CD4-positive, alpha-beta T cell (primary cell): ENCODE measurements at places on chromosomes 5 and 9. TPM values are rescaled to one million over a fixed set of nuclear protein-coding genes. Genes with fewer than 3 reads are reported as not detected.

SLIT3 gene
- total RNA-seq: not detected

SLC28A3 gene
- total RNA-seq: not detected

C9orf50 gene
- total RNA-seq: not detected

XRCC4 gene
- 1.8 TPM for total RNA-seq

SAP30L gene
- 32.2 TPM for total RNA-seq

WNK2 gene
- total RNA-seq: 0.19 TPM

PKD2L2 gene
- not detected for total RNA-seq

GALNT12 gene
- total RNA-seq: 11.5 TPM

PLCXD3 gene
- not detected for total RNA-seq

DNA sequence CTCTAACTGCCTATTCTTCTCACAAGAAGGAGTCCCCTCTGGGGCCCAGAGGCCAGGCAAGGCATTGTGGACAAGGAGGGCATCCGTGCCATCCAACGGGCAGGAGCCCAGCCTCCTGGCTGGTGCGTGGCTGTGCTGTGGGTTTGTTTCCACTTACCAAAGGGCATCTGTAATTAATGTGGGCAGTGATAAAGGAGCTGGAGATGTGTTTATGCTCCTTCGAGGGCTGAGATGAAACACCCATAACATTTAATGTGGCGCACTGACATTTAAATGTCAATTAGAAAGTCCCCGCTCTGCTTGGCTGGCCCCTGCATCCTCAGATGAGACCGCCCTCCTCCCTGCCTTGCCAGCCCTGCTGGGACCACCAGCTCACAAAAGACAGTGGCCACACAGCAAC is 57.1 kb downstream of the KCNIP1 start:
- H3K4me3 ChIP-seq: no peak overlapping the region
- no peak overlapping the region for H3K27ac ChIP-seq
- H3K36me3 ChIP-seq: no peaks in the 10 kb centered on the region
- no peaks in the 10 kb centered on the region for H3K4me1 ChIP-seq

- no peaks in the 10 kb centered on the region for H3K4me1 ChIP-seq
- no peak overlapping the region for H3K27ac ChIP-seq
- H3K36me3 ChIP-seq: peaks cover 59% of the 10 kb centered on the region
- no peak overlapping the region for H3K4me3 ChIP-seq
These were observed 38.8 kb downstream of the NFX1 start for GRCh38 chr9:33329117-33329563.

GRCh38 chr5:158736150-158736870 is 363.4 kb downstream of the EBF1 start:
- H3K4me3 ChIP-seq: no peak overlapping the region
- no peaks in the 10 kb centered on the region for H3K4me1 ChIP-seq
- DNase-seq: no peak

GRCh38 chr9:83355024-83355444 is 183.2 kb downstream of the FRMD3 start:
- H3K4me1 ChIP-seq: no peaks in the 10 kb centered on the region
- H3K4me3 ChIP-seq: no peak overlapping the region
- DNase-seq: no peak
- no peaks in the 10 kb centered on the region for H3K36me3 ChIP-seq
- H3K27me3 ChIP-seq: no peaks in the 10 kb centered on the region

- peaks cover 46% of the 10 kb centered on the region for H3K27me3 ChIP-seq
- no peak overlapping the region for H3K4me3 ChIP-seq
- no peak for DNase-seq
- peaks cover 12% of the 10 kb centered on the region for H3K4me1 ChIP-seq
- no peak overlapping the region for H3K27ac ChIP-seq
- no peaks in the 10 kb centered on the region for H3K36me3 ChIP-seq
These were observed 1.5 kb upstream of the SEMA5A start for GRCh38 chr5:9547122-9547947.

DNA sequence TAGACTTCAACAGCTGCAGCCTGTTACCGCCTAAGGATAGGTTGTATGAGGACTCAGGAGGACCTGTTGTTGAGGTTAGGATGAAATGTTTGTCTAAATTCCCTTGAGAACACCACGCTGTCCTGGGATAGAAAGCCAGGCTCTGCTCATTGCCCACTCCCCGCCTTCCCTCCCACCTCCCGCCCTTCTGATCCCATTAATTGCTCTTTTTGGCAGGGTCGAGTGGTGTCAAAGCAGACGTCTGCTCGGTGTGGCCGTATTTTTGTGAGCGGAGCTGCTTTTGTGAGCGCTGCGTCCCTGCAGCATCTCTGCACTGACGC is 62.3 kb downstream of the SPATA31C2 start:
- H3K27ac ChIP-seq: no peak overlapping the region
- H3K4me3 ChIP-seq: peak overlapping the region; percentile 50
- no peak for DNase-seq
- peaks cover 14% of the 10 kb centered on the region for H3K27me3 ChIP-seq
- H3K4me1 ChIP-seq: peaks cover 13% of the 10 kb centered on the region

- H3K27me3 ChIP-seq: no peaks in the 10 kb centered on the region
- no peak overlapping the region for H3K4me3 ChIP-seq
- no peak overlapping the region for H3K27ac ChIP-seq
- DNase-seq: no peak
- no peaks in the 10 kb centered on the region for H3K4me1 ChIP-seq
- no peaks in the 10 kb centered on the region for H3K36me3 ChIP-seq
These were observed 810.2 kb downstream of the EFNA5 start for GRCh38 chr5:106860398-106861044.

DNA sequence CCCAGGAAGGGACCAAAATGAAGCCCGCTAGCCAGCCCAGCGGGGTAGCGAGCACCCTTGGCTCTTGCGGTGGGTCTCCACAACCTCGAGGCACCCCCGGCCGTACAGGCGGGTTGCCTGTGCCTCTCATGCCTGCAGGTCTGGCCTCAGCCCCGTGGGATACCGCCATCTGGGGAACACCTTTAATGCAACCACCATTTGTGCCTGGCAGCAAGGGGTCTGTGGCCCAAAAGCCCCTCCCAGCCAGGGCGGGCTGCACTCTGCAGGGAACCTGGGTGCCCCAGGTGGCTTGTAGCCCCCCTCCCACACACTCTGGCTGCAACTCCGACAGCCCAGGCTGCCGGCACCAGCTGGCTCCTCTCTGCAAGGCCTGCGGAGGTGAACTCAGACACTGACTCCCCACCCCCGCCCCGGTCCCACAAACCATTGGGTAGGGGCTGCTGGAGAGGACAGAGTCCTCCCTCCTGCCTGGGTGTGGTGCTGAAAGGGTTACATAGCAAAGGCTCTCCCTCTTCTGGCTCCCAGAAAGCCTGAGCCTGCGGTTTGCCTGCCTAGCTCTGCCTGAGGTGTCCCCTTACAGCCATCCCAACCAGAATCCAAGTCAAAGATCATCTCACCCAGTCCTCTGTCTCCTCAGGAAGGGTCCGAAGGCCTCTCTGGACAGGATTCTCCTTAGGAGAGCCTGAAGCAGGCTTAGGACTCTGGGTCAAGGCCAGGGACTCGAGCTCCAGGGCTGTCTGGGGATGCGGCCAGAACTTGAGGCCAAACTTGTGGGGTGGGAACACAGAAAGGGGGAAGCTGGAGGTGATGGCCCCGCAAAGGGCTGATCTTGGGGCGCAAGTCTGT is 109.4 kb downstream of the PSD2 start:
- DNase-seq: no peak
- peaks cover 9% of the 10 kb centered on the region for H3K4me1 ChIP-seq
- no peaks in the 10 kb centered on the region for H3K36me3 ChIP-seq
- H3K27me3 ChIP-seq: peaks cover 42% of the 10 kb centered on the region

GRCh38 chr9:137236238-137236935 is 4.7 kb upstream of the TUBB4B start:
- peak; percentile 87 for DNase-seq
- H3K4me3 ChIP-seq: peak overlapping the region; percentile 7
- H3K27me3 ChIP-seq: no peaks in the 10 kb centered on the region
- no peaks in the 10 kb centered on the region for H3K36me3 ChIP-seq
- H3K4me1 ChIP-seq: peaks cover 47% of the 10 kb centered on the region

DNA sequence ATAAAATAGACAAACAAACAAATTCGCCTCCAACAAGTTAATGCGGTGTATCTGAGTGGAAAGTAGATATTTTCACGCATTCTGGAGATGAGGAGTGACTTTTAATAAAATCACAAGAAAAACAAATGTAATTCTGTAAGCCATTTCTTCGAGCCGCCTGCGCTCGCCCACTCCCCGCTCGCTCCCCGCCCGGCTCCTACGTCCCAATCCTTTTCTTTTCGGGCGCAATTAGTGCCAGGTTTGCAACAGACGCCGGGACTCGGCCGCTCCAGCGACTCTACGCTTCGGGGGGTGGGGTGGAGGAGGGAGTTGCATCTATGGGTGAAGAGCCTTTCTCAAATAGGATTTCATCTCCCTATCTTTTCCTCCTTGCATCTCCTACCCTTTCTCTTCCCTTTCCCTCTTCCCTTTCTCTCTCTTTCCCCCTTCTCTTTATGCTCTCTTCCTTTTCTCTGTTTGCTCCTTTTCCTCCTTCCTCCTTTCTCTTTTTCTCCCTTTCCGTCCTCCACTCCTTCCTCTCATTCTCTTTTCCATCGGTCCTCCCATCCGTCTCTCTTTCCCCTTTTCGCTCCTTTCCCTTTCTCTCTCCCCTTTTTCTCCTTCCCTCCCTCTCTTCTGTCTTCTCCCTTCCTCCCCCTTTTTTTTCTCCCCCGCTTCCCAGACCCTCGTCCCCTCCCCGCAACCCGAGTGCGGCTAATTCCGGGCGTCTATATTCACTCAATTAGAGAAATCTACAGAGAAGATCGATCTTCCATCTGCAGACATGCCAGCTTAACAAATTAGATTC is 6.1 kb upstream of the OTP start:
- peaks cover 73% of the 10 kb centered on the region for H3K27me3 ChIP-seq
- H3K4me1 ChIP-seq: peaks cover 24% of the 10 kb centered on the region
- H3K36me3 ChIP-seq: no peaks in the 10 kb centered on the region
- no peak overlapping the region for H3K4me3 ChIP-seq

DNA sequence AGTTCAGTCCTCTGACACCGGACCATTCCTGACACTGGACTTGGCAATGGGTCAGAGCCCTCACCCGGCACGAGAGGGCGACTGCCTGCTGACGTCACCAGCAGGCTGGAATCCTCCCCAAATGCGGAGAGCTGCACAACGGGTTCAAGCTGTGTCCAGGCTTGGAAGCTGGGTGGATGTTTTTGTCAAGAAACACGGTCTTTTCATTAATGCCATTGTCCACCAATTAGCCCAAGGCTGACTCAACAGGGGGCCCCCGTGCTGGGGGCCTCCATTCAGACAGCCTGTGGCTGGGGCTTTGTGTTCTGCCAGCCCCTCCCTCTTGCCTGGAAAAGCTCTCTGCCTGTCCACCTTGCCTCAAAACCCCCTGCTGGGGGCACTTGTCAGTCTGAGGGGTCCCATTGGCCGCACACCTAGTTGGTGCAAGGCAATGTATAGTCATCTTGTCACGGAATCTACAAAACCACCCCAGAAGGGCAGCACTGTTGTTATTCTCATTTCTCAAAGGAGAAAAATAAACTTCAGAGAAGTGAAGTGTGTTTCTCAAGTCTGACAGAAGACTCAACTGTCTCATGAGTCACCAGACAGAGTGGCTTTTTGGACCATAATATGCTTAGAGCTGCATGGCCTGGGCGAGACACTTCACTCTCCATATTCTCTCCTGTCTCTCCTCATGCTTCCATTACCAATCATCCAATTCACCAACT is 24.6 kb downstream of the NDUFA8 start:
- no peaks in the 10 kb centered on the region for H3K36me3 ChIP-seq
- no peak for DNase-seq
- no peak overlapping the region for H3K4me3 ChIP-seq
- no peaks in the 10 kb centered on the region for H3K4me1 ChIP-seq
- H3K27ac ChIP-seq: no peak overlapping the region

GRCh38 chr5:61621202-61621650 is 289.2 kb downstream of the ZSWIM6 start:
- peaks cover 8% of the 10 kb centered on the region for H3K4me1 ChIP-seq
- H3K4me3 ChIP-seq: no peak overlapping the region
- no peaks in the 10 kb centered on the region for H3K36me3 ChIP-seq
- H3K27ac ChIP-seq: no peak overlapping the region
- H3K27me3 ChIP-seq: peaks cover 13% of the 10 kb centered on the region

- DNase-seq: no peak
- H3K4me1 ChIP-seq: no peaks in the 10 kb centered on the region
- no peak overlapping the region for H3K4me3 ChIP-seq
- no peak overlapping the region for H3K27ac ChIP-seq
- H3K36me3 ChIP-seq: no peaks in the 10 kb centered on the region
These were observed 1543.4 kb downstream of the EFNA5 start for GRCh38 chr5:106127341-106127781.

DNA sequence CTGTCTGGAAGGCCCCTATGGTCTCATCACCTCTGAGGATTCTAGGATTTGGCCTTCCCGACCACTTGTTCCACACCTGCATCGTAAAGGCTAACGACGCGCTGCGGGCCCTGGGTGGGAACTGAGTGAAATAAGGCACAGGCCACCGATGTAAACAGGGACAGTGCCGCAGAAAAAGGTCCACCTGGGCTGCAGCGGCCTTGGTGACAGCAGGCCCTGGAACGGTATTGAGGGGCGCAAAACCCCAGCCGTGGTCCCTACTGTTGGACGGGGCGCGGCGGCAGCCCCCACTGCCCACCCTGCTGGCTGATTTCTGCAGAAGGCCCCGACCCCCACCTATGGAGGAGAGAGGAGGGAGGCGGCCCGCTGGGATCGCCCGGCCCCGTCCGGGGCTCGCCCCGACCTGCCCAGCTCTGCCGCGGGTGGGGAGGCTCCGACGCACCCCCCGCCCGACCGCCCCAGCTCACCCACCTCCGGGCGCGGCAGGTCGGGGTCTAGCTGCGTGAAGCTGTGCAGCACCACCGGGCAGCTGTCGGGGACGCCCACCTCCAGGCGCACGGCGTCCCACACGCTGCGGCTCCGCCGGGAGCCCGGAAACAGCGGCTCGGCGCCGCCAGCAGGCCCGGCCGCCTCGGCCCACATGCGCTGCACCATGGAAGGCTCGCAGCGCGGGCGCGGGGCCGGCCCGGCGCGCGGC is 391 bp downstream of the RALGDS start:
- peaks cover 90% of the 10 kb centered on the region for H3K4me1 ChIP-seq
- H3K27me3 ChIP-seq: no peaks in the 10 kb centered on the region
- DNase-seq: no peak
- peak overlapping the region; percentile 56 for H3K4me3 ChIP-seq
- H3K27ac ChIP-seq: peak overlapping the region; percentile 55

DNA sequence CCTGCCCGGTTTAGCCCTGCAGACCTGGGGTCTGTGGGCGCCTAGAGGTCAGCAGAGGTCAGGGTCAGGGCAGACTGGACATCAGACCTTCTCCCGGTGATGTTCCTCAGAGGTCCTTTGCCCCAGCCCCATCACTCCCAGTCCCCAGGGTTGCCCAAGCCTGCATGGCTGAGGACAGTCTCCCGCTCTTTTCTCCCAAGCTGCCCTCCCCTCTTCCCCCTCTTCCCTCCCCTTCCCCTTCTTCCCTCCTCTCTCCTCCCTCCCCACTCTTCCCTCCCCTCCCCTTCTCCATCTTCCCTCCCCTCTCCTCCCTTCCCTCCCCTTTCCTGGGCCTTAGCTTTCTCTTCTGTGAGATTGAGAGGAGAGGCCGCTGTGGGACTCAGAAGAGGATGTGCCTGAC is 10.4 kb downstream of the LHX3 start:
- DNase-seq: no peak
- H3K27me3 ChIP-seq: peaks cover 62% of the 10 kb centered on the region
- H3K4me1 ChIP-seq: no peaks in the 10 kb centered on the region

GRCh38 chr9:127963359-127964064 is 17.3 kb downstream of the EEIG1 start:
- H3K36me3 ChIP-seq: peaks cover 44% of the 10 kb centered on the region
- H3K27me3 ChIP-seq: no peaks in the 10 kb centered on the region
- no peak for DNase-seq
- peak overlapping the region; percentile 54 for H3K27ac ChIP-seq
- peaks cover 93% of the 10 kb centered on the region for H3K4me1 ChIP-seq

GRCh38 chr9:93896093-93896492 is 59.1 kb downstream of the BARX1 start:
- no peak for DNase-seq
- no peak overlapping the region for H3K27ac ChIP-seq
- H3K36me3 ChIP-seq: no peaks in the 10 kb centered on the region
- no peak overlapping the region for H3K4me3 ChIP-seq
- no peaks in the 10 kb centered on the region for H3K27me3 ChIP-seq
- peaks cover 29% of the 10 kb centered on the region for H3K4me1 ChIP-seq
